Activated T-cell treated with anti-CD3 and anti-CD28 coated beads, Interleukin-2, amount 50 U/mL, for 72 hours (primary cell): ENCODE measurements at places on chromosomes 2 and 18.

DNA sequence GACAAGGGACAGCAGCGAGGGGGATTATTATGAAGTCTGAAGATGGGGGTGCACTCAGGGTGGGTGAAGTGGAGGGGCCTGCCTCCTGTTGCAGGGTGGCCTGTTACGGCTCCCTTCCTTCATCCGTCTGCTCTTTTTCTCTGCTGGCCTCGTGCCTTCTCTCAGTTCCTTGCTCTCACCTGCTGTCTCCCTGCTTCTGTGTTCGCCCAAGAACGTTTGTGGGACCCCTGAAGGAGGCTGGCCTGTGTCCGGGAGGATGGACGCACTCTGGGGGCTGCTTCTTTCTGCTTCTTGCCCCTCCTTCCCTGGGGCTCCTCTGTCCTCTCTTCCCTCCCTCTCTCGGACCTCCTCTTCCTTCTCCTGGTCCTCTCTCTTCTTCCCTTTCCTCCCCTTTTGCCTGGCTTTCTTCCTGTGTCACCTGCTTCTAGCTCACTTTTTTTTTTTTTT is 13.8 kb downstream of the MROH2A start:
- DNase-seq = no peak

- no peak for DNase-seq
These were observed 33.7 kb downstream of the SPAG16 start for GRCh38 chr2:213317929-213318328.

- DNase-seq = no peak
These were observed 108.5 kb downstream of the TMEM18 start for GRCh38 chr2:568639-569235.

GRCh38 chr2:53913721-53914120 is 54.0 kb upstream of the GPR75 start:
- peak; percentile 57 for DNase-seq

DNA sequence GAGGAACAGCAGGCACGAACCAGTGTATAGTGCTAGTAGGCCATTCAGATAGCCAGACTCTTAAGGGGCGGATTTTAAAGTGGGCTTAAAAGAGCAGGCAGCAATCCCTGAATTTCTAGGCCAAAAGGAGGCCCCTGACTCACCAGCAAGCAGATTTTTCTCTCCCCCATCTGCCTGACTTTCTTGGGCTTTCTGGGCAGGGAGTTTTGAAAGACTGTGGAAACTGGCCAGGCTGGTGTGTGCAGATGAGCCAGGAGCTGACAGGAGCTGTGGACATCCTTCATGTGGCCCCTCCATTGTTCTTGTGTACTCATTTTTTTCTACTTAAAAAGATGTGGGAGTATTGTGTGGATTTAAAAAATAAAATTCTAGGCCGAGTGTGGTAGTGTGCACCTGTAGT is 59.0 kb downstream of the GLI2 start:
- no peak for DNase-seq

DNA sequence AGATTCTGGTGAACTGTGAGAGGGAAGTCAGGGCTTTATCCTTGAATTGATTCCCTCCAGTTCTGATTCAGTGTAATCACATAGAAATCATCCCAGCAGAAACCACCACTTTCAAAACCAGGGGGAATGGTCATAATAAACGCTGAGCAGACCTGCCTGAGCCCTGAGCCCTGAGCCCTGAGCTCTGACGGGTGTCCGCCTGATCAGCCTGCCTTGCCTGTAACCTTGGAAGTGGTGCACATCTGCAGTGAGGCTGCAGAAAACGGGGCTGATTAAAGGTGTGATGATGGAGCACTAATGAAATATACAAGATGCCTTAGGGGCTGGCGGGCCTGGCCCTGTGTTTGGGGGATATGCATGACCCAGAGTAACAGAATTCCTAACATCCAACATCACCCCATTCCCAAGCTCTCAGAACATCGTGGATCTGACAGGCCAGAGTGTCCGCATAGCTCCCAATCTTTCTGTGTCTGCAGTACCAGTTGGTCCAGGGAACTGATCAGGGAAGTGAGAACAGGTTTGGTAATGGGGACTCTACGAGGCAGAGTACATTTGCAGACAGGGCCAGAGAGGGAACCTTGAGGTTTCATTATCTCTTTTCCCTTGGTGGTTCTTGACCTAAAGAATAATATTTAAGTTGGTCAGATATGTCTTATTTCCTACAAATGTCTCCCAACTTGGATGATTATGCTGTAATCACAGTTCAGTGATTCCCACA is 37.8 kb downstream of the KCTD18 start:
- DNase-seq = no peak

DNA sequence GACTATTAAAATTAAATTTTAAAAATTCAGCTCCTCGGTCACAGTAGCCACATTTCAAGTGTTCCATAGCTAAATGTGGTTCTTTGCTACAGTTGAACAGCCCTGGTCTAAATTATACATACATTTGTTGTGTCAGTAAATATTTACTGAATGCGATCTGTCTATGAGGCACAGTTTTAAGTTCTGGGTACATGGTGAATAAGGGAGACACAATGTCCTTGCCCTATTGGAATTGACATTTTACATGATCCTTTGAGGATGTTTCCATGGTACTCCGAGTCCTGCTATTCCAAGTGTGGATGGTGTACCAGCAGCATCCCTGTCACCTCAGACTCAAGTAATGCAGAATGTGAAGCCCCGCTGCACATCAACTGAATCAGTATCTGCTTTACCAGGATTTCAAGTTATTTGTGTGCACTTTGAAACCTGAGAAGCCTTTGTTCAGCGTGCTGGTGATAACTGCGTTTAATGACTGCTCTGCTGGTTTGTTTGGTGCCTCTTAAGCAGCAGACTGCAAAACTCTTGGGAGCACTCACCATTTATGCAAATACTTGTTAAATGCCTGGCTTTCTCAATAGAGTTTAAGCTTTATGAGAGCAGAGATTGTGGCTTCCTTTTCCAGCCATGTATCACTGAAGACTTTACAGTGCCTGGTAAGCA is 1.5 kb downstream of the GALNT1 start:
- no peak for DNase-seq

GRCh38 chr2:121049950-121050585 is 234.9 kb downstream of the TFCP2L1 start:
- no peak for DNase-seq

DNA sequence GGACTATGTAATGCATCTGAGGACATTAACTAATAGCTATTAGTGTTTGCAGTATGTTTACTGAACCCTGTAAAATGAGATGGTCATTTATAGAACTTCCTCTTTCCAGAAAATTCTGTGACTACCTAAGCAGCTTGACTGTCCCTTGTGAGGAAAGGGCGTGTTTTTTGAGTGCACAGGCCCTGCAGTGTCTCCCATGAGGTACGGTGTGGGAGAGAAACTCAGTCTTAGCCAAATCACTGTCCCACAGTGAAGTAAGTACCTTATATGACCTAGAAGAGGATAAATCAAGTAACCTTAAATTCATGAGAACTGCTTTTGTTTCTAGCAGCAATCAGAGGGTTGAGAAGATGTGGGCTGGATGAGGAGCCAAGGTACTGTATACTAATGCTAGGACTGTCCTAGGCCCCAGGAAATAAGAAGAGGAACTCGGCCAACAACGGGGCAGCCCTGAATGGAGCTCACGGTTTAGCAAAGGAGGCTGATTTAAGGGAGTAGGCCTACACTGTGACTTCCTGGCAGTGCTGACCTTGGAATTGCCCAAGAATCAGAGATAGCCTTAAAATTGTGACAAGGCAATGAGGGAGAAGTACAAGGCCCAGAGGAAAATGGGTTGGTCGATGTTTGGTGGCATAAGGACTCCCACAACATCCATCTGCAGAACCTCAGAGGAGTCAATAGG is 103.5 kb upstream of the CTAGE1 start:
- no peak for DNase-seq

- no peak for DNase-seq
These were observed 361.0 kb downstream of the ANAPC1 start for GRCh38 chr2:111523009-111523408.

DNA sequence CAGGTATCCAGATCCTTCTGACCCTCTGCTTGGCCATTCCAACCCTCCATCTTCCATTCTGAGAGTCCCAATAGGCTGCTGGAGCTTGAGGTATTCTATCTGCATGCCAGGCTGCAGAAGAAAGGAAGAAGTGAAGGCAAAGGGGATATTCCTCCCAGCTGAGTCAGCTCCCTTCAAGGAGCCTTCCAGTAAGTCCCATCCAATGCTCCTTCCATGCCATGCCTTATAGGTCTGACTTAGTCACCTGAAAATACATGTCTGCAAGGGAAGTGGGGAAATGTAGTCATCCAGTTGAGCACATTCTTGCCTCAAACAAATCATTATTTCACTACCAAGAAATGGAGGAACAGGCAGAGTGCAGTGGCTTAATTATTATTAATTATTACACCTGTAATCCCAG is 464.6 kb downstream of the CNTNAP5 start:
- no peak for DNase-seq

DNA sequence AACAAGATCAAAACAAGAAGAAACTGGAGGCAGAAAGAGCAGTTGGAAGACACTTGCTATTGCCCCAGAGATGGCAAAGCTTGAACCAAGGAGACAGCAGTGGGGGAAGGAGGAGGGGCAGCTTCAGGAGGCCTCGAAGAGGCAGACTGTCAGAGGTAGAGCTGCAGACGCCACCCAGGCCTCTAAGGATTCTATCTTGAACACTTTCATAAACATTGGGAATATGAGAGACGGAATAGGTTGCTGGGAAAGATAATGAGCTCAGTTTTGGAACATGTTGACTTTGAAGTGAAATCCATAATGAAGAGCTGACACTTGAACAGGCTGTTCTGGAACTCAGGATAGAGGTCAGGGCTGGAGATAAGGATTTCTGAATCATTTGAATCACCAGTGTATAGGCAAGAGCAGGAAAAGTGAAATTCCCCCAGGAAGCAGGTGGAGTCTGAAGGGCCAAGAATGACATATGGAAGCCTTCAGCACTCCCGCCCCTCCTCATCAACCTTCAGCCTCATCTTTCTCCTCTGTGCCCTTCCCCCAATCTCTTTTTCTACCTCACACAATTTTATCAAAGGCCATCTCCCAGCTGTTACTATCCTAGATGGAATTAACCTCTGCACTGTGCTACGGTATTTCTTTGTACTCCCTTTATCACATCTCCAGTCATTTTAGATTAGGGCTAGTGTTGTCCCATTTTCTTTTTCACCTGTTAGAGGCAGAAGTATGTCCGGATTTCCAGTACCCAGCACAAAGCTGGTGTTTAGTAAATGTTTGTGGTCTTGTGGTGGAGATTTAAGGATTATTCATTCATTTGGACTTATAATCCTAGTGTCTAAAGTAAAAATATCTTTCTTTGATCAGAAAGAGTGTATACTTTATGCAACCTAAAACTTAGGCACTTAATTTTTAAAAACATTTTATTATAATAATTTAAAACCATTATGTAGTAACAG is 47.5 kb upstream of the RTN4 start:
- no peak for DNase-seq

DNA sequence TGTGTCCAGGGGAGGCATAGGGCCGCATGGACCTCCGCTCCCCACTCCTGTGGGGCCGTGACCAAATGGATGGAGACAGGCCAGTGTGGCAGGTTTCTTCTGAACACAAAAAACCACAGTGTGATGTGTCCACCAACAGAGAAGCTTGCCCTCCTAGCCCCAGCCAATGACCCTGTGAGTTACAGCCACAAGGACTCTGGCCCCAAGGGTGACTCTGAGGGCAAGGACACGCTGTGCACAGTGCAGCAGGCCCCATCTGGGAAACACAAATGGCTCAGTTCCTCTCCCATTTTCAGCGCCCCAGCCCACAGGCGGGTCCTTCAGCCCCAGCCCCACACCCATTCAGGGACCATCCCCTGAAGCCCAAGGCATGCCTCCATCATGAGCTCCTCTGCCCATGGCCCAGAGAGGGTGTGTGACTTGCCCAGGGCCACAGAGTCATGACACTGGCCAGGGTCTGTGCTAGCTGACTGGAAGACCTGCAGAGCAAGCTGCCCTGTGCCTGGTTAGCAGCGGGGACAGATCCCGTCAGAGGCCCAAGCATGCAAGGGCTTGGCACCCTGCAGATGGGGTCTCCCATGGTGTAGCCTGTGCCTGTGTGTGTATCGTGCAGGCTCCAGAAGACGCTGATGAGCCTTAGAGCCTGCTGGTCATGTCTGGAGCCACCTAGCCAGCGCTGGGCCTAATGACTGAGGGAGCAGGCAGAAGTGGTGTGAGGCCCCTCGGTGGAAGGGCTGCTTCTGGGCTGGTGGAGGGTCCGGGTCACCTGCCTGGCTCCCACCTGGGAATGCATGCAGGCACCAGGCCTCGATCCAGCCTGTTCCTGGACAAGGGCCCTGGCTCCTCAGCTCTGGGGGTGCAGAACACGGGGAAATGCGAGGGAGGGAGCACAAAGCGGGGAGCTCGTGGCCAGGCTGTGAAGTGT is 47.7 kb downstream of the HS6ST1 start:
- DNase-seq = no peak
